ENCODE measurements at places on chromosomes 11 and 22.

DNA sequence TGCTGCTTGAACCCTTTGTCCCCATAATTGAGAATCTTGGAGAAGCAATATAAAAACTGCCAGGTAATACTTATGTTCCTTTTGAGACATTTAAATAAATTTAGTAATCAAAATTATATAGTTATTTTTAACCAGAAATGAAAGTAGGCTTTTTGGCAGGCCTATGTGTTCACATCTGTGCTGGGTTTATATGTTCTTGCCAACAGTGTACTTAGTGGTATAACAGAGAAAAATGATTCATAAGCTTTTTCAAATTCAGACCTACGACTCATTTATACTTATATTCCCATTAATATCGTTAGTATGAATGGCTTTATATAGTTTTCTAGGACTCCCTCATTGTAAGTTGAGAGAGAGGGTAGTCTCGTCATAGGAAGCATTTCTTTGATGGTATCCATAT, 79.0 kb downstream of the DDX10 start:
- no peak overlapping the region for H3K27ac ChIP-seq
- no peaks in the 10 kb centered on the region for H3K27me3 ChIP-seq
- H3K4me1 ChIP-seq: no peaks in the 10 kb centered on the region
- H3K36me3 ChIP-seq: no peaks in the 10 kb centered on the region
- H3K4me3 ChIP-seq: no peak overlapping the region

DNA sequence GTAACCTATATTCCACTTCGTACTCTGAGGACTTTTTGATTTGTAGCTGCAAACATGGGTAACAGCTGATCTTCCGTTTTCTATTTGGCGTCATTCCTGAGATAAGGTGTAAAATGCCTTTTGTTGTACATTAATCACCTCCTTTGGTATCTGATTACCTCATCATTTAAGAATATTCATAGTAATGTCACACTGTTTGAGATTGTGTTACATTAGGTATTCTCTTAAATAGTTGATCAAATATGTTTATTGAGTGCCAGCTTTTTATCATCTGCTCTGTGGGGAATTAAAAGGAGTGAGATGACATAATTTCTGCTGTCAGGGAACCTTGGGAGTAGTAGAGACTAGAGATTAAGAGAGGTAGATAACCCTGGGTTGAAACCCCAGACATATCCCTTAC, 5.9 kb downstream of the NCAM1 start:
- no peak overlapping the region for H3K4me3 ChIP-seq
- H3K27me3 ChIP-seq: peaks cover 91% of the 10 kb centered on the region
- no peak overlapping the region for H3K27ac ChIP-seq
- no peak for DNase-seq
- no peaks in the 10 kb centered on the region for H3K36me3 ChIP-seq
- no peaks in the 10 kb centered on the region for H3K4me1 ChIP-seq

DNA sequence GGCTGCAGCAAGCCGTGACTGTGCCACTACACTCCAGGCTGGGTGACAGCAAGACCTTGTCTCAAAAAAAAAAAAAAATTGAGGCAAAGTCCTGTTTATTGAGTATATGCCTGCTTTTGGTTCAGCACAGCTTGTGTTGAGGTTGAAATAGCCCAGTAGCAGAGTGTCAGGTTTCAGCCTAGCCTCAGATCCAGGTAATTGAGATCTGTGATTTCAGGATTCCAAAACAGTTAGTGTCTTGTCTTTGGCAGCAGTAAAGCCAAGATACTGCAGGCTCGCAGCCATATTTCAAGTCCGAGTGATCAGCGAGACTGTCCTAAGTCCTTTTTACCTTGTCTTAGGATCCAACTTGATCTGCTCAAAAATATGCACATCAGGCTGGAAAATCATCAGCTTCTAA, 27.0 kb downstream of the CUL5 start:
- no peaks in the 10 kb centered on the region for H3K4me1 ChIP-seq
- H3K27ac ChIP-seq: no peak overlapping the region
- H3K27me3 ChIP-seq: no peaks in the 10 kb centered on the region
- H3K36me3 ChIP-seq: peaks cover 47% of the 10 kb centered on the region

- H3K36me3 ChIP-seq: no peaks in the 10 kb centered on the region
- no peak overlapping the region for H3K4me3 ChIP-seq
- H3K4me1 ChIP-seq: no peaks in the 10 kb centered on the region
- no peaks in the 10 kb centered on the region for H3K27me3 ChIP-seq
Observed at GRCh38 chr11:65844231-65844872, 10.6 kb downstream of the SNX32 start.

GRCh38 chr11:1749395-1750351, 722 bp downstream of the IFITM10 start:
- peaks cover 6% of the 10 kb centered on the region for H3K4me1 ChIP-seq
- H3K27me3 ChIP-seq: peaks cover 12% of the 10 kb centered on the region
- H3K27ac ChIP-seq: peak overlapping the region; percentile 5
- no peaks in the 10 kb centered on the region for H3K36me3 ChIP-seq

DNA sequence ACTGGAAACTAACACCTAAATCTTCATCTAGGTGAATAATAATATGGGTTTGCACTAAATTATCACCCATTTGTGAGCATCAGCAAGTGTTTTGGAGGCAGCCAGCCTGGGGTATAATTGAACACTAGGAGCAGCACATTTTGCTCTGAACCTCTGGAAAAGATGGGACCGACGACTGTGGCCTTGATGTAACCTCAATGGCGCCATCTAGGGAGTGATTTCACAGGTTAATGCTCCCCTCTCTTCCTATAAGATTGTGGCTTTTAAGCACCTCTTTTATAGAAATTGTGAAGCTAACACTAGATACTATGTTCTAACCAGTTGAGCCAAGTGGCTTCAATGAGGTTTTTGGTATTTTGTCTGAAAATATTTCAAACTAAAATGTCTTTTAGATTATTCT, 203.7 kb downstream of the NELL1 start:
- no peak for DNase-seq
- no peak overlapping the region for H3K4me3 ChIP-seq
- H3K27ac ChIP-seq: no peak overlapping the region
- no peaks in the 10 kb centered on the region for H3K4me1 ChIP-seq
- H3K36me3 ChIP-seq: no peaks in the 10 kb centered on the region

GRCh38 chr11:35615921-35616900, 2.0 kb upstream of the FJX1 start:
- H3K4me1 ChIP-seq: peaks cover 23% of the 10 kb centered on the region
- peaks cover 7% of the 10 kb centered on the region for H3K36me3 ChIP-seq
- peak overlapping the region; percentile 100 for H3K27ac ChIP-seq
- H3K4me3 ChIP-seq: no peak overlapping the region
- no peaks in the 10 kb centered on the region for H3K27me3 ChIP-seq

DNA sequence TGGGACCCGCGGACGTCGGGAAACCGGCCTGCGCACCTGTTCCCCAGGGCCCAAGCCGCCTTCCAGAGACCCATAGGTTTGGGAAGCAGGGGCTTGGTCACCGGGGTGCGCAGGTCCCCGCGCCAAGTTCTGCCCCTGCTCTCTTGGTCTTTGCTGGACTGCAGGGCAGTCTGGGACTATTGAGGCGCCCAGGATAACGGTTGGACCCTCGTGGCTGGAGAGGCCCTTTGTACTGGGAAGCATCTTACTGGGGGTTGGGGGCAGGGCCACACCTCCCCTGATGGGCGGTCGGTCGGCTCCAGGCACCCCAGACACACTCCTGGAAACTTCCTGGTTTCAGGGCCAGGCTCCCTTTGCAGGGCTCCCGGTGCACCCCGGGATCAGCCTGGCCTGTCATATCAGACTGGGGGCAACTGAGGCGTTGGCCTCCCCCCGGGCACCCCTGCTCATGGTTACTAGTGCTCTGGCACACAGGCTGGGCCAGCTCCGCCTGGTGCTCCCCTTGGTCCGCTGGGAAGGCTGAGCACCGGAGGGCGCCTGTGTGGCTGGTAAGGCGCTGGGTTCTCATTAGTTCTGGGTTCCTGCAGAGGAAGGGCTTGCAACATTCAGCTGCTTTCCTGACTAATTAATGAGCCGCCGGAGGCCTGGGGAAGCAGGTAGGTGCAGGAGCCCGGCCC, 1250.5 kb downstream of the BRD1 start:
- no peak overlapping the region for H3K27ac ChIP-seq
- H3K4me3 ChIP-seq: no peak overlapping the region
- no peaks in the 10 kb centered on the region for H3K36me3 ChIP-seq
- peaks cover 11% of the 10 kb centered on the region for H3K27me3 ChIP-seq

DNA sequence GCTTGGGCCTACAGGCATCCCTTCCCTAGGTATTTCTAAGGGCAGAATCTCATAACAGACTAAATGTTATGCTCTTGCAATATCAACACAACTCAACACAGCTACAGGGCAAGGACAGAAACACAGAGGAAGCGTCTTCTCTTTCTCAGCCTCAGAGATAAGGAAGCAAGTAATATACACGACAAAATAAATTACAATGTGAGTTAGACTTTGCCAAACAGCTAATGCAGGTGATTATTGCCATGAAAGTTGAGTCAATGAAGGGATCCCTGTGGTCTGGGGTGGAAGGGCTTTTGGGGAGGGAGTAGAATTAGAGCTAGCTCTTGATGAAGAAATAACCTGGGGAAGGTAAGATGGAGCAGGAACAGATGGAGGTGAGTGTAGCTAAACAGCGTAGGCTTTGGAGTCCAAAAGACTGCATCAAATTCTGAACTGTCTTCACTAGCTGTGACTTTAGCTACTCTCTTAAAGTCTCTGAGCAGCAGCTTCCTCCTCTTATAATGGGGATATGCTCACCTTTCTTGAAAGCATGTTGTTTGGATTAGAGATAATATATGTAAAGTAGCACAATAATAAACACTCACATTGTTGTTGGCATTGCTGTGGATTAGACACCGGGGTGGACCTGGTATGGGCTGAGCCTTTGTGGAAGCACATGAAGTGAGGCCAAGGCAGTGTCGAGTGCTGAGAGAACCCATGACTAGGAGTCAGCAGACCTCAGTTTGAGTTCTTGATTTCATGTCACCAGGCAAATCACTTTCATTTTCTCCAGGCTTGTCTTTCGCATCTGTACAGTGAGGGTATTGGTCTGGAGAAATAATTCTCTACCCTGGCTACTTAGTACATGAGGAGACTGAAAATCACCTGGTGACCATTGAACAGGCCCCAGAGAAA, 41.0 kb upstream of the AQP11 start:
- no peak overlapping the region for H3K27ac ChIP-seq
- no peaks in the 10 kb centered on the region for H3K4me1 ChIP-seq
- DNase-seq: no peak
- H3K4me3 ChIP-seq: no peak overlapping the region
- H3K27me3 ChIP-seq: no peaks in the 10 kb centered on the region

GRCh38 chr11:59551659-59552521, 40.6 kb downstream of the OR4D9 start:
- no peak for DNase-seq
- peak overlapping the region; percentile 86 for H3K27ac ChIP-seq
- H3K36me3 ChIP-seq: no peaks in the 10 kb centered on the region

DNA sequence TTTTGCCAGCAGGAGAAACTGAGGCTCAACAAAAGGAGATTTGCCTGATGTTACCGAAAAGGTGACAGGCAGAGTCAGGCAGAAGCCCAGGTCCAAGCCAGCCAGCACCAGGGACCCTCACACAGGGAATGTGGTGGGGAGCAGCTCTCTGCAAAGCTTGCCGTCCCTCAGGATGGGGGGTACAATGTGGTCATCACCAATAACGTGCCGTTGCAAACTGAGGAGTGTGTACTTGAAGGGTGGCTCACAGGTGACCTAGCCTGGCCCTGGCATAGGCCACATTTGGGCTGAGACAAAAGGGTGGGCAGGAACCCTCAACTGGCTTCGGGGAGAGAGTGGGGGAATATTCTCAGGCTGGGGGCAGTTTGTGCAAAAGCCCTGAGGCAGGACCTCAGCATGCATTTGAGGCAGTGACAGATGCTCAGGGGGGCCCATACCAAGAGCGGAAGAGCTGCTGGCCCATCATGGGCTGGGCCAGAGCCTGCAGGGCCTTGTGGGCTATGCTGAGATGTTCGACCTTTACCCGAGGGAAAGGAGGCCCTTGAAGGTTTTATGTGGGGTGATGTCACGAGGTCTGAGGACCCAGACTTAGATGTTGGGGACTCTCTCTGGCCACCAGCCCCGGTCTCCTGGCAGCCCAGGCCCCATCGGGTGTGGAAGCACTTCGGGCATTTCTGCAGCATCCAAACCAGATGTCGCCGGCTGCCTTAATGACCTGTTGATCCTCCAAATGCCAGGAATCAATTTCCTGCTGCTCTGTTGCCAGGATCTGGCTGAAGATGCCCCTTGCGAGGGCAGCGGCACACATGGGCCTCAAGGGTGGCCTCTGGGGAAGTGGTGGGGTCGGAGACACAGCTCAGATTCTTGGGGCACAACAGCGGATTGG, 57.4 kb upstream of the SHISAL1 start:
- no peaks in the 10 kb centered on the region for H3K36me3 ChIP-seq
- H3K4me1 ChIP-seq: no peaks in the 10 kb centered on the region
- no peak overlapping the region for H3K4me3 ChIP-seq
- DNase-seq: peak; percentile 34
- H3K27ac ChIP-seq: no peak overlapping the region

DNA sequence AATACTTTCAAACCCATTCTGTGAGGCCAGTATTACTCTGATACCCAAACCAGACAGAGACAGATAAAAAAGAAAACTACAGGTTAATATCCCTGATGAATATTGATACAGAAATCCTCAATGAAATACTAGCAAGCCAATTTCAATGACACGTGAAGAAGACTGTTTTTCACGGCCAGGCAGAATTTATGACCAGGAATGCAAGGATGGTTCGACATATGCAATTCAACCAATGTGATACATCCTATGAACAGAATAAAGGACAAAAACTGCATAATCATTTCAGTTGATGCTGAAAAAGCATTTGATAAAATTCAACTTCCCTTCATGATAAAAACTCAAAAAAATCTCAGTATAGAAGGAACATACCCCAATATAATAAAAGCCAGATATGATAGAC, 44.5 kb downstream of the SLC22A24 start:
- no peaks in the 10 kb centered on the region for H3K4me1 ChIP-seq
- no peak for DNase-seq
- no peak overlapping the region for H3K27ac ChIP-seq
- peaks cover 7% of the 10 kb centered on the region for H3K27me3 ChIP-seq
- no peaks in the 10 kb centered on the region for H3K36me3 ChIP-seq

- H3K36me3 ChIP-seq: peaks cover 88% of the 10 kb centered on the region
- H3K27me3 ChIP-seq: no peaks in the 10 kb centered on the region
- peaks cover 18% of the 10 kb centered on the region for H3K4me1 ChIP-seq
- H3K27ac ChIP-seq: no peak overlapping the region
- no peak for DNase-seq
- no peak overlapping the region for H3K4me3 ChIP-seq
Observed at GRCh38 chr11:88307749-88308425, 29.6 kb downstream of the CTSC start.

DNA sequence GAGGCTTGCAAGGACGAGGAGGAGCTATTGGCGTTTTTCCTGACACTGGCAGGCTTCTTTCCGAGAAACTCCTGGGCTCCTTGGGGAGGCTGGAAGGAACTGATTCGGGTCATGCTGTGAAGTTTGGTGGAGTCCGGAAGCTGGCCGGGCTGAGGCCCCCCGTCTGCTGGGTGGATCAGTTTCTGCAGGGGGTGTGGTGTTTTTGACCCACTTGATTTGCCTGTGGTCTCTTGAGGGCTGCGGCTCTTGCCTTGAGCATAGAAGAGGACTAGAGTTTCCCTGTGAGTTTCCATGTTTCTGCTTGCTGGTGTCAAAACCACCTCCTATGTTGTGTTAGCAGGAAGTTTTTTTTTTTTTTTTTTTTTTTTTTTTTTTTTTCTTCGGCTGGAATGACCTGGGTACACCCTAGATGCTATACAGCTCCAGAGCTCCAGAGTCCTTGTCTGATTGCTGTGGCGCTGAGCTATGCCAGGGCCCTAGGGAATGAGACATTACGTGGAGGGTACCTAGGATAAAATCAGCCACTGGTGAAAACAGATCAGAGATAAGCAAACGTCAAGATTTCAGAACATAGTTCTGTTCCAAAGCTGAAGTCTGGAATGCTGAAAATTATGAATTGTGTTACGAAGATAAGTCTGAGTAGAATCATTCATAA, 728 bp downstream of the TBC1D22A start:
- peak overlapping the region; percentile 55 for H3K27ac ChIP-seq
- no peaks in the 10 kb centered on the region for H3K27me3 ChIP-seq
- peaks cover 5% of the 10 kb centered on the region for H3K4me1 ChIP-seq
- no peaks in the 10 kb centered on the region for H3K36me3 ChIP-seq
